B cell (primary cell): ENCODE measurements at places on chromosomes 7 and 10. TPM values are rescaled to one million over a fixed set of nuclear protein-coding genes. Genes with fewer than 3 reads are reported as not detected.

DNA sequence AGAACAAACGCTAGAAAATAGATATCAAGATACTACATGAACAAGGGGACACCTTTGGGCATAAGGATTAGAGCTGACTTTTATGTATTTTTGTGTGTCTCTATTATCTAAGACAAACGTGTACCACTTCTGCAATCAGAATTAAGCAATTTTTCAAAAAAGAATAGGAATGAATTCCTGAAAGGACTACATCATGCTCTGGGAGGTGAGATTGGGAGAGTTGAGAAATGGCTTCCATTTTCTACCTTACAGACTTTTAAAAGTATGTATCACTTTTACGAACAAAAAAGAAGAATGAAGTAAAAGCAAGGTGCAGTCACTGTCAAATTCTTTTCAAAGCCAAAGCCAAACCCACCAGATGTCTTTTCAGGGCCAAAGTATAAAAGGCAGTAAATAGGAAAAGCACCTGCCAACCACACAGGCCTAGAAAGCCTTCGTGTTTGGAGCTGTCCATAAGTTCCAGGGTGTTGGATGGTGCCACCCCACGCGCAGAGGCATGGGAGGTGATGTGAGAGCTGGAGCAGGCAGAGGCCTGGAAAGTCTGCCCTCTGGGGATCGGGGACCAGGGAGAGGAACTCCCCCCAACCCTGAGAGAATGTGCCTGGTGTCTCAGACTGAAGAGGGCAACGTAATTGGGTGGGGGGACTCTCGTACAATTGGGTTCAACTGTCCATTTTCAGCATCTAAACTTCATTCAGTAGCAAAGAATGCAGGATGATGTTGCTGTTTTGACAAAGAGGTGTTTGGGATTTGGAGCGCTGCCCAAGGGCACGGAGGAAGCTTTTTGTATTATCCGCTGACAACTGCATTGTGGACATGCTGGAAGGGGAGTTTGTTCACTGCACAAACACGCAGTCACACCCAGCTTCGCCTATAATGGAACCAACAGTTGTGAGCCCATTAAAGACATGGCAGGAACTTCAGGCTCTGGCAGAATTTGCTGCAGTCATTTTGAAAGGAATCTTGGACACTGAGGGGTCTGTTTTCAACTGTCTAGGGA lies 17.6 kb upstream of the CTBP2 start:
- H3K4me1 ChIP-seq: no peaks in the 10 kb centered on the region
- peaks cover 24% of the 10 kb centered on the region for H3K27me3 ChIP-seq
- H3K4me3 ChIP-seq: no peak overlapping the region
- H3K27ac ChIP-seq: no peak overlapping the region
- DNase-seq: no peak
- H3K36me3 ChIP-seq: no peaks in the 10 kb centered on the region

The SERPINE1 gene
- polyA plus RNA-seq: 0.09 TPM in 2 replicates

GRCh38 chr10:130189608-130190054 lies 53.4 kb downstream of the GLRX3 start:
- DNase-seq: no peak
- H3K36me3 ChIP-seq: peaks cover 7% of the 10 kb centered on the region
- no peak overlapping the region for H3K4me3 ChIP-seq
- no peak overlapping the region for H3K27ac ChIP-seq

The CYP3A7 gene
- polyA plus RNA-seq: not detected in 2 replicates

GRCh38 chr7:101231644-101232043 lies 6.0 kb downstream of the CLDN15 start:
- no peaks in the 10 kb centered on the region for H3K27me3 ChIP-seq
- DNase-seq: no peak
- H3K27ac ChIP-seq: no peak overlapping the region
